ENCODE measurements at places on chromosomes 11 and 22.

GRCh38 chr22:17774926-17775685 is 837 bp upstream of the BID start:
- no peak for DNase-seq

- no peak for DNase-seq
Observed at GRCh38 chr11:37748641-37749040, 1150.6 kb upstream of the RAG2 start.

- DNase-seq: peak; percentile 28
Observed at GRCh38 chr22:17120711-17121232, 388 bp downstream of the TMEM121B start.

DNA sequence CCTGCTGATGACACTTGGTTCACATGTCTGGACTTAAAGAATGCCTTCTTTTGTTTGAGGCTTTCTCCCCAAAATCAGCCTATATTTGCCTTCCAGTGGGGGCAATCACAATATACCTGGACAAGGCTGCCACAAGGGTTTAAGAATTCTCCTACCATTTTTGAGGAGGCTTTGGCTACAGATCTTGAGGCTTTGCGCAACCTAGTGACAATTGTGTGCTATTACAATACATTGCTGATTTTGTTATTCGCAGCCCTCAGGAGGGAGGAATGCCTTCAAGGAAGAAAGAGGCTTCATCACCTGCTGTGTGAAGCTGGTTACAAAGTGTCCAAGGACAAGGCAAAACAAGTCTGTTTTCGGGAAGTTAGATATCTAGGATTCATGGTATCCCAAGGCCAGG is 50.8 kb upstream of the OR4C15 start:
- DNase-seq: peak; percentile 1

DNA sequence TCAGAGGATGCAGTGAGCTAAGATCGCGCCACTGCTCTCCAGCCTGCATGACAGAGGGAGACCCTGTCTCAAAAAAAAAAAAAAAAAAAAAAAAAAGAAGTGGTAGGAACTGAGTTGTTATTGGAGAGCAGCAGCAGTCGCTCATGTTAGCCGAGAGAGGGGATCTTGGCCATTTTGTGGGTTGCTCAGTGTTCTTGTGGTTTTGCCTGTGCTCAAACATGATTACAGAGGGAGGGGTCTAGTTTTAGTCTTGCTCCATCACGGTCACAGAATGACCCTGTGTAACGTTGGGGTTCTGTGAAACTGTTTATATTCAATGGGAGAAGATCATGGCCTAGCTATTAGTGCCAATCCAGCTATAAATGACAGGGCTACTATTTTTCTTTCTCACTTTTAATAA is 1.9 kb downstream of the DPAGT1 start:
- DNase-seq: no peak

- DNase-seq: no peak
Observed at GRCh38 chr11:92500453-92500852, 275.8 kb downstream of the FAT3 start.

- no peak for DNase-seq
Observed at GRCh38 chr22:23896523-23897186, 2.5 kb downstream of the MIF start.

DNA sequence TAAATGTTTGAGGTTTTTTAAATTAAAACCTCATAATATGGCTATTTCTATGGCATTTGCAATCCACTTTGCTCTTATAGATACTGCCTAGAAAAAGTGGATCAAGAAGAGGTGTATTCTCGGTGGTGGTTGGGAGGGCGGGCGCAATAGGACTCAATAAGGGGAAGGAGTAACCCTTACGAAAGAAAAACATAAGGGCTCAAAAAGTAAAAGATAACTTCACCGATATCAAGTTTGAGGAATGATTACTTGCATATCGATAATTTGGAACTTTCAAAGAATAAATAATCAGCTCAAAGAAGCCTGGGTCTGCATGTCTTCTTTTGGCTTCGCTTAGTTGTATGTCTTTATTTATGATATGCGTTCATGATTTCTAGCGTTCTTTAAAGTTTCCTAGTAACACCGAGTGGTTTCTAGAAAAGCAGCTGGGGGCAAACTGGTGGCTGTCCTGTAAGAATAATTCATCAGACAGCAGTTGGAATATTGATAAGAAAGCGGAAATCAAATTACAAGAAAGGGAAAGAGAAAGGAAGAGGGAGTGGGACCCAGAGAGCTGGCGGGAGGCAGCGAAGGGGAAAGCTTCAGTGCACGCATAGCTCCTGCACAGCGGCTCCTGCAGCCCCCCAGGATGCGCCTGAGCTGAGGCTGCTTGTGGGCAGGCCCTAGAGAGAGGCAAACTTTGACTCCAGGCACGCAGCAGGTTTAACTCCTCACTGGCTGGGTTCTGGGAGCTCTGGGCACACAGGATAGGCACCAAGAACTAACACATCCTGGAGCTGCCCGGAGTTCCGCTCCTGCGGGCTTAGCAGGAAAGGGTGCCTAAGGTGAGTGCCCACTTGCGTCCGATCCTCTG is 9.1 kb upstream of the FLI1 start:
- no peak for DNase-seq

GRCh38 chr11:62499944-62500649 is 46.5 kb downstream of the AHNAK start:
- peak; percentile 73 for DNase-seq

- DNase-seq: no peak
Observed at GRCh38 chr11:19419808-19420207, 179.1 kb upstream of the E2F8 start.

GRCh38 chr11:9138612-9139579 is 47.5 kb upstream of the SCUBE2 start:
- DNase-seq: peak; percentile 80

GRCh38 chr11:94445641-94446040 is 44.4 kb upstream of the GPR83 start:
- no peak for DNase-seq

DNA sequence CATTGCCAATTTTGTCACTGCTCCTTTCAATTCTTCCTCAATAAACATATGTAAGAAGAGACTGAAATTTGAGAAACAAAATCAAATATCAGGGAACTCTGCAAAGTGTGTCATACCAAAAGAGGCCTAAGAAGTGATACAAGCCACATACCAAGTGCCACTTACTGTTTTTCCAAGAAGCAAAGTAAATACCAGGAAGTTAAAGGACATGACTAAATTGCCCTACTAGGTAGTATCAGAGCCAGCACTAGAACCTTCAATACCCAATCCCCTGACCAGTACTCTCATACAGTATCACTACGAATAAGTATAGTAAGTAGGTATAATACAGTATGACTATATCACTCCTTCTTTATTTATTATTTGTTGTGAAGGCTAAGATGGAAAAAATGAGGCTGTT is 13.6 kb downstream of the MAML2 start:
- DNase-seq: no peak

DNA sequence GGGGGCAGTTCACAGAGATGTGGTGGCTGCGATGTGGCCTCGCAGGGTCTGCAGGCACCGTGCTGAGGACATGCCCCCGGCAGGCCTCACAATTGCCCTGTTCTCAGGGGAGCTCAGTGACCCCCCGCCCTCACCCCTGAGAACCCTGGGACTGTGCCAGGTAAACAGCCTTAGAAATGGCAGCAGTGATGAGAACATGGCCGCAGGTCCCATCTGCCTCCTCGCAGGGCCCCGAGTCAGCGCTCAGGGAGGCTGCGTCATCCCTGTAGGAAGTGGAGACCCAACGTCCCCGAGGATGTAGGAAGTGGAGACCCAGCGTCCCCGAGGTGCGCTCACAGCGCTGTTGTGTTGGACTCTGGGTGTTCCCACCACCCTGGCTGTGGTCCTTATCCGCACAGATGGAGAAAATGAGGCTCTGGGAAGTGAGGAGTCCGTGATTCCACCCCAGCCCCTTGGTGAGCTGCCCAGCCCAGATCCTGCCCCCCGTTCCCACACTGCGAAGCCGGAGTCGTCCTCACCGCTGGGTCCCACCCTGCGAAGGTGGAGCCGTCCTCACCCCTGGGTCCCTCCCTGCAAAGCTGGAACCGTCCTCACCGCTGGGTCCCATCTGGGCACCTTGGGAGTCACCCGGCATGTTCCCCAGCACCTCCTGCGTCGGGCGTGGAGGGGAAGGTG is 1086.8 kb downstream of the BRD1 start:
- DNase-seq: no peak

GRCh38 chr22:32801537-32802236 is at the start of gene TIMP3:
TIMP3 (plus strand) TSS chr22:32801705; CDS start chr22:32802002, 297 bp downstream.
- DNase-seq: no peak

DNA sequence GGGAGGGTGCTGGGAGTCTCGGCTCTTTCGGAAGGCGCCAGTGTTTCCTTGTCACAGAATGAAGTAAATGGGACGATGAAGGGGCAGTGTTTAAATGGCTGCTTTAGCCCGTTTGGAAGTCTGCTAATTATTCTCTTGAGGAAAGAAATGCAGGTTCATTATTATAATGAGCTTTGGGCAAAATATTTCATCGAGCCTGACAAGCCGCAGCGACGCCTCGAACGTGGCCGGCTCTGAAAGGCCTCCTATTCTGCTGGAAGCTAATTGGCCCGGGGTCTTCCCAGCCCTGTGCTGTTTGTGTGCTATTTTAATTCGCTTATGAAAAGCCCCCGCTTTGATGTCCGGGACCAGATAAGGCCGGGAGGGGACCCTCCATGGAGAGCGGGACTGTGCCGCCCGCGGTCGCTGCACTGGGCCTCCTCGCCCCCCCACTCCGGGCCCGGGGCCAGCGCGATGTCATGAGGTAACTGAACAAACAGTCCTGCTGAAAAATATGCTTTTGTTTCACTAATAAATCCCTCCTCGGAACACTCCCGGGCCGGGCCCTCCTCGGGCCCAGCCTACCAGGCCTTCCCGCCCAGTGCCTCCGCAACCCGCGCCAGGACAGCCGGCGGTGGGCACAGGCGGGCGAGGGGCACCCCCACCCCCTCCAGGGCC is 78.4 kb downstream of the CDKN1C start:
- no peak for DNase-seq

DNA sequence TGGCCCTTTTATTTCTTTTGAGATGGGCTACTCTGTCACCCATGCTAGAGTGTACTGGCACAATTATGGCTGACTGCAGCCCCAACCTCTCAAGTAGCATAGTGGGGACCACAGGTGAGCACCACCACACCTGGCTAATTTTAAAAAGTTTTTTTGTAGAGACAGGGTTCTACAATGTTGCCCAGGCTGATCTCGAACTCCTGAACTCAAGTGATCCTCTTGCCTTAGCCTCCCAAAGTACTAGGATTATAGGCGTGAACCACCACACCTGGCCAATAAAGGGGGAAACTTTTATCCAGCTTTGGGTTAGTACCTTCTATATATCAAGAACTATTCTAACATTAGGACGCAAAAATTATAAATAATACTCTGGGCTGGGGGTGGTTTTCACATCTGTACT is 52.1 kb downstream of the MAPK1 start:
- no peak for DNase-seq

DNA sequence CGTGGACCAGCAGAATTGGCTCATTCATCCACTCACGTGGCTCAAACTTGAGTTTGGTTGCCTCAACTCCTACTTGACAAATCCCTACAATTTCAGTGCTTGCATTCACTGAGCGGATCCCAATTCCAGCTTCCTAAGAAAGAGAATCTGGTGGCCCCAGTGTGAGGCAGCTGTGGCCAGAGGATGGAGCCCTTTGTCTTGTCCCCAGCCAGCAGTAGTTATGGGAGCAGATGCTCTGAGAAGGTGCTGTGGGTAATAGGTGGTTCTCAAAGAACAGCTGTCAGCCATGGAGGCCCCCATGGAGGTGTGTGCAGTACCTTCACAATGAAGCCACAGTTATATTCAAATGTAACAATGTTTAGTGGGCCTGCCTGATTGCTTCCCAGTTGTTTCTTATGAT is 39.3 kb downstream of the KREMEN1 start:
- DNase-seq: peak; percentile 25
